ENCODE measurements at places on chromosomes 13 and 19. TPM values are rescaled to one million over a fixed set of nuclear protein-coding genes. Genes with fewer than 3 reads are reported as not detected.

The C1QTNF9 gene
- not detected for total RNA-seq

The FXYD5 gene
- total RNA-seq, result 54.5 TPM

The SCAF1 gene
- 19.4 TPM for total RNA-seq

The C19orf85 gene
- total RNA-seq, result not detected

The SPACA4 gene
- total RNA-seq, result not detected

The ANKRD24 gene
- total RNA-seq, result 0.10 TPM

The KIR3DL3 gene
- total RNA-seq, result not detected

The CA11 gene
- total RNA-seq, result 2.0 TPM

The ZNF443 gene
- 5.2 TPM for total RNA-seq

The TEKTIP1 gene
- not detected for total RNA-seq

The ZNF724 gene
- 9.6 TPM for total RNA-seq

The TMEM145 gene
- not detected for total RNA-seq

The ZSCAN18 gene
- 19.3 TPM for total RNA-seq

The TSSK6 gene
- total RNA-seq, result 1.3 TPM

The MCF2L gene
- under 0.01 TPM for total RNA-seq

The DBP gene
- 2.0 TPM for total RNA-seq

The LILRB4 gene
- total RNA-seq, result not detected

The CLIP3 gene
- total RNA-seq, result 4.0 TPM

The STOML3 gene
- total RNA-seq, result not detected

The SLC7A9 gene
- total RNA-seq, result not detected

The ZNF208 gene
- total RNA-seq, result 0.19 TPM

The TMC4 gene
- not detected for total RNA-seq

The DHDH gene
- not detected for total RNA-seq

The FAM216B gene
- total RNA-seq, result not detected

The FCER2 gene
- total RNA-seq, result not detected

The KLF1 gene
- total RNA-seq, result not detected

The PSMD8 gene
- total RNA-seq, result 353 TPM

The ZNF575 gene
- 0.65 TPM for total RNA-seq

The SULT2A1 gene
- total RNA-seq, result not detected

The F10 gene
- total RNA-seq, result not detected

The MEF2B gene
- not detected for total RNA-seq

The SLC27A5 gene
- total RNA-seq, result 6.5 TPM

The ATP8B3 gene
- 1.7 TPM for total RNA-seq

The EFNB2 gene
- 121 TPM for total RNA-seq

The KCNC3 gene
- total RNA-seq, result 0.65 TPM

The AP1M1 gene
- 84.6 TPM for total RNA-seq

The FLT1 gene
- total RNA-seq, result 147 TPM

The LILRB2 gene
- total RNA-seq, result not detected

The CEBPA gene
- 0.19 TPM for total RNA-seq

The ATP1A3 gene
- total RNA-seq, result not detected

The VSTM1 gene
- not detected for total RNA-seq

The KIR3DL2 gene
- total RNA-seq, result not detected

The GPC6 gene
- not detected for total RNA-seq

The MCEMP1 gene
- total RNA-seq, result not detected

The LGALS14 gene
- total RNA-seq, result not detected

The IL11 gene
- total RNA-seq, result not detected

The LGALS16 gene
- not detected for total RNA-seq

The PLVAP gene
- 13.8 TPM for total RNA-seq

The MTIF3 gene
- 39.5 TPM for total RNA-seq
